ENCODE measurements at places on chromosomes 16 and 17.
A peak's percentile ranks its signal among the peaks of the same experiment; 100 is the strongest.

GRCh38 chr16:5398203-5398602 is 300.6 kb upstream of the EEF2KMT start:
- DNase-seq, result no peak

- DNase-seq, result no peak
Measured at GRCh38 chr16:7363422-7364417, 31.1 kb downstream of the RBFOX1 start.

DNA sequence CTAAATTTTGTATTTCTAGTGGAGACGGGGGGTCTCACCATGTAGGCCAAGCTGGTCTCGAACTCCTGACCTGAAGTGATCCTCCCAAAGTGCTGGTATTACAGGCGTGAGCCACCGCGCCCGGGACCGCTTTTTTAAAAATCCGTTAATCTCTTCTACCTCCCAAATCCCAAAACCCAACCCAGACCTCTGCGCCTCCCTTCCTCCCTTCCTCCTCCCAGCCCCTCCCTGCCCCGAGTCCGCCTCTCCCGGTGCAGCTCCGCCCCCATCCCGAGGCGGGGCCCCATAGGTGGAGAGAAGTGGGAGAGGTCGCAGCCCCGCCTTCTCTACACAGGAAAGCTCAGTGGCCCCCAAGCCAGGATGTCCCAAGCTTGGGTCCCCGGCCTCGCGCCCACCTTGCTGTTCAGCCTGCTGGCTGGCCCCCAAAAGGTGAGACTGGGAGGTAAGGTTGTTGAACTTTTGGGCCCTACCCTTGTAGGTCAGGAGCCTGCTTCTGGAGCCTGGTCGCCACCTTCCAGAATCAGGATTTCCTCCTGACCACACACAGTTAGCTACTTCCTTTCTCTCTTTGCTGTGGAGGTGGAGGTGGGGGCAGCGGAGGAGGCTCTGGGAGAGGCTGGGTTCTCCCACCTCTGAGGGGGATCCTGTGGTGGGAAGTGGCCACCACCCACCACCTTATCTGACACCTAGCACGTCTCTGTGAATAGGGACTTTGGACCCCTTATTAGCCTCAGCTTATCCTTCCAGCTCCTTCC is at the start of gene TMEM92:
TSS of gene TMEM92 (plus strand) at position 325 of the 755 bp plus-strand sequence. CDS start at position 361, 36 bp downstream.
- DNase-seq, result peak; percentile 36

- DNase-seq, result no peak
Measured at GRCh38 chr17:31517524-31517923, 126.0 kb downstream of the RAB11FIP4 start.

DNA sequence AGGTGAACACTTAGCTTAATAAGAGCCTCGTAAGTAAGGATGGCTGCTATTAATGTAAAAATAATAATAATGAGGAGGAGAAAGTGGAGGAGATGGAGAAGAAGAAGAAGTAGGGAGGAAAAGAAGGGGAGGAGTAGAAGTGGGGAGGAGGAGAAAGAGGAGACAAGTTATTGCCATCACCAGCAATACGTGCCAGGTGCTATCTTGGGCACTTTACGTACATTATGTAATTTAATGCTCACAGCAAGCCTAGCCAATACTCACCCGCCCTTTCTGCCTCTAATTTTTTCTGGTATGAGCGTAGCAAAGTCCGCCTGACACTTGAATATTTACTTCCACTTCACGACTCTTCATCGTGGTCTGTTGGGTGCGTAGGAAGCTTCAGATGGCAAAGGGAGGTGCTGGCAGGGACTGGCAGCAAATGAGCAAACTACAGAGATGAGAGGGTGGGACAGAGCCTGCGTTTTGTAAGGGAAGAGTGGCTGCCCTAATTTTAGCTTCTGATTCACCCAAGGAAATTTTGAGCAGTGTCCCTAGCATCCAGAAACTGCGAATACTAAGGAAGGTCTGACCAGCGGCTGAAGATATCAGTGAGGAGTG is 42.1 kb upstream of the CDH13 start:
- DNase-seq, result no peak

- DNase-seq, result no peak
Measured at GRCh38 chr16:81261049-81261648, 22.7 kb downstream of the BCO1 start.

DNA sequence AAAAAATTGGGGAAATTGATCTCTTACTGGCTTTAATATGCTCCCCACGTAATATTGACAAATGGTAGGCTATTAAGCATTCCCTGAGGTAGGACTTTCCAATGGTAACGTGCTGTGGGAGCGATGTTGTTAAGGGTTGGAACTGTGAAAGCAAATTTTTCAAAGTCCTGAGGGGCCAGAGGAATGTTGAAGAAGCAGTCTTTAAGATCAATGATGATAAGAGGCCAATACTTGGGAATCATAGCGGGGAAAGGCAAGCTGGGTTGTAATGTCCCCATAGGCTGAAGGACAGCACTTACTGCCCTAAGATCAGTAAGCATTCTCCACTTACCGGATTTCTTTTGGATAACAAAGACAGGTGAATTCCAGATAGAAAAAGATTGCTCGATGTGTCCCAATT is 69.6 kb upstream of the ARL4D start:
- DNase-seq, result no peak

- no peak for DNase-seq
Measured at GRCh38 chr17:1328437-1328836, 49.0 kb downstream of the TRARG1 start.

DNA sequence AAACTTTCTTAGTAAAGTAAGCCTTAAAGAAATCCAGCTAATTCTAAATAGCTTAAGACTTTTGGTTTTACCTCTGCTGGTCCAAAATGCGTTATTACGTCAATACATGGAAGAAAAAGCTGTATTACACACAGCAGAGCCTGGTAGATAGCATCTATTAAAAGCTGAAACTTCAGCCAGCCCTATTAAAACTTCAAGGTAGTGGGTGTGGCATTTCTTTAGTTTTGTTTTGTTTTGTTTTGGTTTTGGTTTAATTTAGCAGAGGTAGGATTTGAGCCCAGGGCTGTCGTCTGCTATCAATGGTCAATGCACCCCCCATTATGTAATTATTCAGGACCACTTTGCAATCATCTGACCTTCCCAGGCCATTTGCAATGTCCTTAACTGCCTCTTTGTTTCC is 318.4 kb upstream of the MAF start:
- no peak for DNase-seq

DNA sequence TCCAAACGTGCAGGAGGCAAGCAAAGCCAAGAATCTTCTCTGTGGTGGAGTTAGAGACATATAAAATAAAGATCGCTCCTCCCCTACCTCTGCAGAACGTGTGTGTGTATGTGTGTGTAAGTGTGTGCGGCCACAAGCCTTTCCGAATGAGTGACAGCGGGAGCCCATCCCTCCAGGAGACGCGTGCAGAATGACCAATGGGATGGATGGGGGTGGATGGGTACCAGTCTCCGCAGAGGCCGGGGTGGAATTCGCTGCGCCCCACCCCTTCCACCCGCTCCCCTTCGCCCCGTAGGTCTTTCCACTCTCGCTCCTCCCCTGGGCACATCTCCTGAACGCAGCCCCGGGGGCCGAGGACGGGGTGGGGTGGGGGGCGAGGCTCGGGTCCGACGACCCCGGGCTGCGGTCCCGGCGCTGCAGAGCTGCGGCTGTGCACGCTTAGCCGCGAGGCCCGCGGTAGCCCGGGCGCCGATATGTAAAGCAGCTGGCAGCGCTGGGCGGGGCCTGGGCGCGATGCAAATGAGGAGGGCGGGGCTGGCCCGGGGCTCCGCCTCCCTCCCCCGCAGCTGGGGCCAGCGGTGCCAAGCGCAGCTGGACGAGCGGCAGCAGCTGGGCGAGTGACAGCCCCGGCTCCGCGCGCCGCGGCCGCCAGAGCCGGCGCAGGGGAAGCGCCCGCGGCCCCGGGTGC is at the start of gene PRKCB:
TSS of gene PRKCB (plus strand) at position 594 of the 688 bp plus-strand sequence.
- DNase-seq, result no peak

DNA sequence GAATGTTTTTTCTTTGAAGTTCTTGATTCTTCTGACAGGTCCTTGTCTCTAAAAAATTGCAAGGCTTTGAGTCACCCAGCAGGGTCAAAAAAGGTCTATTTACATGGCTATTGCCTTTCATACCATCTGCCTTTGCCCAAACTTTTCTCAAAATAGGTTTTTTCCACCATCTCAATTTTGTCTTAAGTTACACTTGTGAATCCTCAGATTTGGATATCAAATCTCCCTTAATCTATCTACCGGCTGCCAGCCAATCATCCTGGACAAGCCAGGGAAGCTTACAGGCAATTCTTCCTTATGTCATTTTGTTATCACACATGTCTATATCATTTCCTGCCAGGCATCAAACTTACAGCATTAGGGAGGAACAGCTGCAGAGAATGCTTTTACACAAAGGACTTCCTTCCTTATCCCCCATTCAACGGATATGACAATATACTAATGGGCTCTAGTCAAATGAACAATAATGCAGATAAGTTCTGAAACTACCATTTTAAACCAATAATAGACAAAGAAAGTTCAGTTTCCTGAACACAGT is 104.1 kb upstream of the CORO6 start:
- no peak for DNase-seq

GRCh38 chr17:62159994-62160393 is 94.9 kb upstream of the MED13 start:
- no peak for DNase-seq

All from NCI-H774 (cell line).